CD4-positive, alpha-beta T cell treated with Interleukin-2 at 100 ng/mL for 4 hours (primary cell): ENCODE measurements at places on chromosomes 1 and 21.
A peak's percentile ranks its signal among the peaks of the same experiment; 100 is the strongest.

DNA sequence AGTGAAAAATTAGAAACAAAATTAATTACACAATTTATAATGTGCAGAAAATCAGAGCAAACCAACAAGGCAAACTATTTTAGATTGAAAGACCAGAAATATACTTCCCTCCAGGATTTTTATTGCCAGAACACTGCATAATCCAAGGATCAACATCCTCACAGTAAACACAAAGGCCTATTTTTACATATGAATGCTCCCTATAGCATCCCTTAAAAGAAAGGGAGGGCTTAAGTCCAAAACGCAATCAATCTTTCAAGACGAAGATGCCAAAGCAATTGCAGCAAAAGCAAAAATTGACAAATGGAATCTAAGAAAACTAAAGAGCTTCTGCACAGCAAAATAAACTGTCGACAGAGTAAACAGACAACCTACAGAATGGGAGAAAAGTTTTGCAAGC is 18.6 kb upstream of the CHIA start:
- DNase-seq: no peak

- DNase-seq: no peak
Measured at GRCh38 chr1:54402896-54403295, 3.3 kb downstream of the SSBP3 start.

DNA sequence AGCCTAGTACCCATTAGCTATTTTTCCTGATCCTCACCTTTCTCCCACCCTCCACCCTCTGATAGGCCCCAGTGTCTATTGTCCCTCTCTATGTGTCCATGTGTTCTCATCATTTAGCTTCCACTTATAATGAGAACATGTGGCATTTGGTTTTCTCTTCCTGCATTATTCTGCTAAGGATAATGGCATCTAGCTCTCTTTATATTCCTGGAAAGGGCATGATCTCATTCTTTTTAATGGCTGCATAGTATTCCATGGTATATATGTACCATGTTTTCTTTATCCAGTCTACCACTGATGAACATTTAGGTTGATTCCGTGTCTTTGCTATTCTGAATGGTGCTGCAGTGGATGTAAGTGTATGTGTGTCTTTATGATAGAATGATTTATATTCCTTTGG is 178.9 kb downstream of the NEK7 start:
- no peak for DNase-seq

- DNase-seq: no peak
Measured at GRCh38 chr1:219433001-219433400, 179.9 kb downstream of the ZC3H11B start.

- DNase-seq: no peak
Measured at GRCh38 chr1:1069711-1070676, 4.1 kb downstream of the RNF223 start.

DNA sequence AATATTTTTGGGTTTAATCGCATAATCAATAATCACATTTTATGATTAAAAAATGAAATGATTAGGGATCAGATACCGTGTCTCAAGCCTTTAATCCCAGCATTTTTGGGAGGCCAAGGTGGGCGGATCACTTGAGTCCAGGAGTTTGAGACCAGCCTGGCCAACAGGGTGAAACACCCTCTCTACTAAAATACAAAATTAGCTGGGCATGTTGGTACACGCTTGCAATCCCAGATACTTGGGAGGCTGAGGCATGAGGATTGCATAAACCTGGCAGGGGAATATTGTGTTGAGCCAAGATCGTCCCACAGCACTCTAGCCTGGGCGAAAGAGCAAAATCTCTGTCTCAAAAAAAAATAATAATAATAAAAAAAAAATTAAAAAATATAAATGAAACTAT is 1581.4 kb downstream of the KCNT2 start:
- no peak for DNase-seq

DNA sequence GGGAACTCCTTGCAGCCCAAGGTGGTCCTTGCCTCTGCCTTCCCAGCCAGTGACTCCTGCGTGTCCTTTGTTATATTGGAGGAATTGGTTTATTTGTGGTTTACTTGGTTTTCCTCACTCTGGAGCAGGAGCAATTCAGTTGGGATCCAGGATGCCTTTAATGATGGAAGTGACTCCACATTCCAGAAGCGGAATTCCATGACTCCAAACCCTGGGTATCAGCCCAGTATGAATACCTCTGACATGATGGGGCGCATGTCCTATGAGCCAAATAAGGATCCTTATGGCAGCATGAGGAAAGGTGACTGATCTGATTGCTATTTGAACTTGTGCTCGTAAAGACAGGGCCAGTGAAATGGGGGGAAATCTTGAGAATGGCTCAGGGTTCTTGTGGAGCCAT is 15.1 kb upstream of the PIGV start:
- DNase-seq: no peak

- DNase-seq: no peak
Measured at GRCh38 chr1:156097499-156098178, 15.4 kb upstream of the MEX3A start.

- DNase-seq: no peak
Measured at GRCh38 chr1:231792634-231793033, 166.0 kb downstream of the DISC1 start.

- DNase-seq: no peak
Measured at GRCh38 chr1:8016895-8017241, 9.2 kb downstream of the ERRFI1 start.

DNA sequence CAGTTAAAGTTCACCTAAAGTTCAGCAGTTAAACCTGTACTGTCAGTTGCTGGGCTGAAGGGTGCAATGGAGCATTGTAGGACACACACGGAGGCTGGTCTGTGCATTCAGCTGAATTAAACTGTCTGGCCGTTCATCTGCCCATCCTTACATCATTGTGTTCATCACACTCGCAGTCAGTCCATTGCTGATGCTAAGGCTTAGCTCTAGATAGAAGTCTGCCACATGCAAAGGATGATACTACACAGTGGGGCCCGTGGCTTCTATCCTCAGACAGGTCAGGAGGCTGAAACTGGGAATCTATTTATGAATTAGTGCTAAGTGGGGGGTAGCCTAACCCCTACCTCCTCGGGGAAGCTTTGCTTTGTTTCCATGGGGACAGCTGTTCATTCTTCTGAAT is 60.4 kb downstream of the CNIH3 start:
- no peak for DNase-seq

GRCh38 chr1:40383095-40383487 is 9.6 kb downstream of the SMAP2 start:
- no peak for DNase-seq

DNA sequence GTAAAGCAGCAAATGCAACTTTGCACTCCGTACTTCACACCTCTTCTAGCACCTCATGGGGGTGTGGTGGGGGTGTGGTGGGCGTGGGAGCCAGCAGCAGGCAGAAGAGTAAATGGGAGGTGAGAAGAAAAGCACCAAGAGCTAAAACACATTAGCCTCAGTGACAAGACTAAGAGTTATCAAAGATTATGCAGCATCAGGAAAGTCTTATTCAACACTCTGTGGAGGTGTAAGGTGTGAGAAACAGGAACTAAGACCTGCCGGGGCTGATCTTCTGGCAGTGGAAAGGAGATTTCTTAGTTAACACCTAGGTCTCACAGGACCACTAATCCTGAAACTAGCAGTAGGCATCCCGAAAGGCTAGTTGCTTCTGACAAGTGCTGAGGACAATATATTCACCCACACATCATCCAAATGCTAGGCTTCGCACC is 9.9 kb downstream of the TGFBR3 start:
- peak; percentile 45 for DNase-seq

DNA sequence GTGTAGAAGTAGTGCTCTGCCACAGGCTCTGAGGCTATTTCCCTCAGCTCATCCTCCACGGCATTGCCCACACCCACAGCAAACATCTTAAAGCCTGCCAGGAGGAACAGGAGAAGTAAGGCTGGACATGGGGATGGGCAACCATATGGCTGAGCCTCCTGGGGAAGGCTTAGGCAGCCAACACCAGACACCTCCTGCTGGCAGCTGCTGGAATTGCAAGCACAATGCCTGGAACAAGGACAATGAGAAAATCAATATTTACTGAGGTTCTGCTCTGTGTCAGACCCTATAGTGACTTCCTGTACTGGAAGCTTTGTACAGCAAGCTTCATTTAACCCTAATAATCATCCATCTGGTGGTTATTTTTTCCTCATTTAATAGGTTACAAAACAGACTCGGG is 8.2 kb downstream of the MATN1 start:
- no peak for DNase-seq

- DNase-seq: peak; percentile 56
Measured at GRCh38 chr1:2547210-2548067, 8.7 kb upstream of the TNFRSF14 start.

DNA sequence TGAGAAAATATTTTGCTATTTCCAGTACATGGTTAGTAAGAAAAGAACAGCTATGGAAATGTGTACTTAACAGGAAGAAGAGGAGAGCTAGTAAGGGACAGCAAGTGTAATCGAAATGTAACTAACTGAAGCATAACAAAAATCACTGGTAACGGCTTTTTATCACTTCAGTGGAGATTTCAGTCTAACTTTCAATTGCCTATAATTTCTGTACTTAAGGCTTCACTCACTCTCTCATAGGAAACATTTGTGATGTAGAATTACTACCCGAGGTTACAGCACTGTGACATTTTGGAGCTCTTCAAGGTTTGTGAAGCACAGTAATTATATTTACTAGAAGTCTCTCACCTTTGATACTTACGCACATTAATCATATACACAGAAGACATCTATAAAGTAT is 1119.1 kb downstream of the AMY1C start:
- DNase-seq: no peak

- no peak for DNase-seq
Measured at GRCh38 chr1:15734296-15734695, 1.8 kb upstream of the SLC25A34 start.

DNA sequence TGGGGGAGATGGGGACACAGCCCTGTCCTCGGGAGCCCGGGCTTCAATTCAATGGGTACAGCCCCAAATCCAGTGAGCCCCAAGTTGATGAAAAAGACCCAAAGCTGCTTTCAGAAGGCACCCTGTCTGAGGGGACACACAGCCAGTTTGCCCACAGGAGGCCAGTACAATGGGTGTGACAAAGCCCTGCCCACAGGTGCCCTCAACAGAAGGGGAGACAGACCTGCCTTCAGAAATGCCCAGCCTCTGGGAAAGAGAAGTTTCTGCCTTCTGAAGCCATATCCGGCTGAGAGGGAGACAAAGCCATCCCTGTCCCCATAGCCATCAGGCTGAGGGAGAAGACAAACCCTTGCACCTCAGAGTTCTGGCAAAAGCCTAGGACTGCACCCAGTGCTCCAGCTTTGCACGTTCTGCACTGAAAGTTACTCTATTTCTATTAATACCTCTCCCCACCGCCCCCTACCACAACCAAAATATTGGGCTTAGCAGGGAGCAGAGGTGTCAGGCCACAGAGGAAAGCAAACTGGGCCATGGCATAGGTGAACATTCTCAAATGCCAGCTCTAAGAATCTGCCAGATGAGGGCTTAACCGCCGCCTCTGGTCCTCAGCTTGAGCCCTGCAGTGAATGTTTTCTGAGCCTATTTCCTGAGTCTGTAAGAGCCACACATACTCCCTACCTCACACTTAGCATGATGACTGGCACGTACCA is 18.0 kb upstream of the PTAFR start:
- no peak for DNase-seq

GRCh38 chr1:91795591-91796389 is 90.2 kb downstream of the TGFBR3 start:
- no peak for DNase-seq

- no peak for DNase-seq
Measured at GRCh38 chr1:16375521-16376340, 8.7 kb downstream of the SZRD1 start.

DNA sequence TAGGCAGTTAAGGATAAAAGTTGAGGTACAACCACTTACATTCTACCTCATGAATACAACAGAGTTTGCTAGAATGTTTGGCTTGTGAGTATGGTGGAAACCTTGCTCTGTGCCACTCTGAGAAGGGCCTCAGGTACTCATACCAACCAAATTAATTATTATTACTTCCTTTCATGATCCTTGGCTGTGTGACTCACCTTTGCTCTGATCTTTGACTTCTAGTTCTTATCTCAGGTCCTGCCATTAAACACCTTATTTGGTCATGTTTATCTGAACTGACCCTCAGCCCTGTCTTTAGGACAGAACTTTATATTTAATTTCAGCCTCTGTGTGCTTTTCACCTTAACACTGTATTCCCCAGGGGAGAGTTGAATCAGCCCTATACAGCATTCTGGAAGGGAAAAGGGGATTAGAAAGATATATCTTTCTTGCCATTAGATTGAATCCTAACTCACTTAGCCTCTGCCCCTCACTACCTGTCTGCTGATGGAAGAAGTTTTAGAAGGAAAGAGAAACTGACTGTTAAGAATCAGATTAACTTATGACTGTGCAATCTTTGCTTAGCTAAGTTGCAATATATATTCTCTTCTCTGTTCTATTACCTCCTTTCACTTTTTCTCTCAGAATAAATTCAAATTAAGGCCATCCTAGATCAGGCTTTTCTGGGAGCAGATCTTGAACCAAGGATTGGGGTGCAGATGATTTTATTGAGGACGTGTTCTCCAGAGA is 260.4 kb upstream of the DPYD start:
- DNase-seq: no peak

- no peak for DNase-seq
Measured at GRCh38 chr1:29812408-29813135, 576.2 kb downstream of the PTPRU start.

- no peak for DNase-seq
Measured at GRCh38 chr1:180195401-180195800, 34.7 kb upstream of the LHX4 start.

DNA sequence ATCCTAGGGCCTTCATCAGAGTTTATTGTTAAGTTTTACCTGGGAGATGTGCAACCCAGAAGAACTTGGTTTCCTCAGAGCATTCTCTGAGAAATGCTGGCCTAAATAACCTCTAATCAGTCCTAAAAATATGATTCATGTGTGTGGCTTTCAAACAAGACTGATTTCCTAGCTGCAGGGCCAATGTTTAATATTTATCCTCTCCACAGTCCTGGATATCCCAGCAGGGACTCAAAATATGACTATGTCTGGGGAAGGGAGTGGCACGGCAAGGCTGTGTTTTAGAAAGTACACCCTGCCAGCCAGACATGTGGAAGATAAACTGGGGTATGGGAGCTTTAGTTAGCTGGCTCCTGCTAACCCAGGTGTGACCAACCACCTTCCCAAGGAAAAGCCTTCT is 26.3 kb downstream of the PLPP3 start:
- no peak for DNase-seq

GRCh38 chr1:98697781-98698180 is 36.3 kb downstream of the SNX7 start:
- DNase-seq: no peak

DNA sequence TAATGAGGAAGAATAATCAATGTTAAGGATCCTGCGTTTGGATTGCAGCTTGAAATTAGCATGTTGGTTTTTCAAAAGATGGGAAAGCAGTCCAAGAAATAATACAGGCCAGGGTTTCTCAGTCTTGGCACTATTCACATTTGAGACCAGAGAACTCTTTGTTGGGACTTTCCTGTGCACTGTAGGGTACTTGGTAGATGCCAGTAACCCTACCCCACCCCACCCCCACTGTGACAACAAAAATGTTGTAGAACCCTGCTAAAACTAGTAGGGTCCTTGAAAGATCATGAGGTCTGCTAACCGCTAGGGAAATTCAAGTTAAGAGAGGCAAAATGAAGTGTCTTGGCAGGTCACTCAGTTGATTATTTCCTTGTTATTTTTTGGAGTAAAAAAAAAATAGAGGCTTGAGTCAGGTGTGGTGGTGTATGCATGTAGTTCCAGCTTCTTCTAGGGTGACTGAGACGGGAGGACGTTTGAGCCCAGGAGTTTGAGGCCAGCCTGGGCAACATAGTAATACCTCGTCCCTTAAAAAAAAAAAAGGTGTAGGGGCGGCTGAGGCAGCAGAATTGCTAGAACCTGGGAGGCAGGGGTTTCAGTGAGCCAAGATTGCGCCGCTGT is 53.3 kb downstream of the SPEN start:
- no peak for DNase-seq
